Ammon's horn (tissue), 1 donor: ENCODE measurements at places on chromosomes 1 and 21.

DNA sequence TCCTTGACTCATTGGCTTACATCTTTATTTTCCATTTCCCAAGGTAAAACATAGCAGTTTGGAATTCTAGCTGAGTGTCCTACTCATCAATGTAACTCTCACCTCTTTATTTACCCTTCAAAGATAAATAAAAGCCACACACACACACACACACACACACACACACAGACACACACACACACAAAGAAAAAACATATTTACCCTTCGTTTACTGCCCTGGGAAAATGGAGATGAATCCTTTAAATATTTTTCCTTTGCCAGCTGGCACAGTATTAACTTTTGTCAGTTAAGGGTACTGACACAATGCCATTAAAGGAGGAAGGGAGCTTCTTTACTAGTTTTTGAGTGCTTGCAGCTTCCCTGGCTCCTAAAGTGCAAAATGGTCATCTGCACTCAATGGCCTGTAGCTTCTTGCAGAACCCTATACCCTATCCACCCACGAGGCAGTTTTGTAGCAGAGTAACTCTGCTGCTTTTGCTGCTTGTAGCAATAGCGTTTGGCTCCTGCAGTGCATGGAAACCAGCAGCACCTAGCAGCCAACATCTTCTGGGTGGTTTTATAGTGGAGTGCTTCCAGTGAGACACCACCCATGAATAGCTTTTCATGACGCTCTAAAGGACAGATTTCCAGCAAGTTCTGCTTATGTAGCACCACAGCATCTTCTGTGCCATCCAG, 103.7 kb downstream of the HS2ST1 start:
- DNase-seq, result peak; percentile 2

GRCh38 chr1:89998306-89998705, 3.4 kb downstream of the ZNF326 start:
- DNase-seq, result no peak

DNA sequence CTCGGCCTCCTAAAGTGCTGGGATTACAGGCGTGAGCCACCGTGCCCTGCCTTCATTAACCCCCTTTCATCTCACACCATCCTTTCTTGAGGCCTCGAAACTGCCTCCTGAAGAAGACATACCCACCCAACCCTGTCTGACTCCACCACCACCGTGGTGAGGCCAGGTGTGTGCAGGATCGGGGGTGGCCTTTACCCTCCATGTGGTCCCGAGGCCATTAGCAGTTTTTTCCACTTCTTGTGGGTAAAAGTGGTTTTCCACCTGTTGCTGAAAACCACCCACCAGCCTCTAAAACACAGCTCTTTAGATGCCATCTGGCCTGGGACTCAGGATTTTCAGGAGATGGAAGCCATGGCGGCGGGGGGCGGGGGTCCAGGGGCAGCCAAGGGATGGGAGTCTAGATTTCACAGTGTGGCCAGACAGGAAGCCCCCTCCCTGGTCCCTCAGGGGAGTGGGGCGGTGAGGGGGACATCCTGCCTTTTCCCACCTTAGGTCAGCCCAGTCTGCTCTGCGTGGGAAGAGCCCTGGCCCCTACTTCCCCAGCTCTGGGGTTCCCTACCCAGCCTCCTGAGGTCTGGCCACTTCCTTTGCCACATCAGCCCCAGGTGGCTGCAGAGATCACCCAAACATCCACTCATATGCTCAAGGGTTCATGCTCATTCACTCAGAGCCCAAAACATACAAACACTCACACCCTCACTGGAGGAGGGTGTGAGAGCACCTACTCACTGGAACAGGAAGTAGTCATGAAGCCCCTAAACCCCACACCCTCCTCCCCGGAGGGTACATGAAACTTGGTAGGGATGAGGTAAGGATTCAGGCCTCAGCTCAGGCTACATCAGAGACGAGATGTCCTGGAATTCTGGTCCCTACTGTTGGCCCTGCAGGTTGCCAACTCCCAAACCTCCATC, 2.3 kb downstream of the FGR start:
- DNase-seq, result no peak

- no peak for DNase-seq
These were observed 3.2 kb downstream of the RNF187 start for GRCh38 chr1:228490120-228491078.

DNA sequence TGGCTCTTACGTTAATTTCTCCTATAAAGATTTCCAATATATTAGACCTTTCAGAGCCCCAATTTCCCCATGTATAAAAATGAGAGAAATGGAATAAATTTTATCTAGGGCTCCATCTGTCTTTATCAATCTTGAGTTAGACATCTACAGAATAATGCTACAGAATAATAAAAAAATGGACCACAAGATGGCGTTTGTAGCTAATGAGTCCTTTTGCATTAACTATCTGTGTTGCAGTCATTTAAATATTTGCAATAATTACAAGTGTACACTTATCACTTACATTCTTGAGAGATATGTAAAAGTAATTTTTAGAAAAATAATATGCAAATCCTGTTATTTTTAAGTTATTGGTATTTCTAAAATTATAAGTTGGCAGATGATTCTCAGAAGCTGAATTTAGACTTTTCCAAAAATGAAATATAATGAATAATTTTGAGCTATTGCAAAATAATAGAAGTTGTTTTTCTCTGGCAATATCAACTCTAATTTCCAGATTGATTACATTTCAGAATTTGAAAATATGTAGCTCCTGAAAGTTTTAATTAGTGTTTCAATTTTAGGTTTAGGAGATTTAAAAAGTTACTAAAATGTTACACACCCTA, 87.7 kb downstream of the SNX7 start:
- peak; percentile 38 for DNase-seq

- DNase-seq, result no peak
These were observed 341.8 kb downstream of the RYR2 start for GRCh38 chr1:237383791-237384190.

- DNase-seq, result no peak
These were observed 13.0 kb upstream of the NEK7 start for GRCh38 chr1:198143797-198144196.

GRCh38 chr1:155967341-155968050, 10.9 kb downstream of the ARHGEF2 start:
- DNase-seq, result no peak

GRCh38 chr1:66787641-66788040, 13.4 kb downstream of the INSL5 start:
- no peak for DNase-seq

- DNase-seq, result no peak
These were observed 303.4 kb upstream of the PRMT6 start for GRCh38 chr1:106753066-106753465.

DNA sequence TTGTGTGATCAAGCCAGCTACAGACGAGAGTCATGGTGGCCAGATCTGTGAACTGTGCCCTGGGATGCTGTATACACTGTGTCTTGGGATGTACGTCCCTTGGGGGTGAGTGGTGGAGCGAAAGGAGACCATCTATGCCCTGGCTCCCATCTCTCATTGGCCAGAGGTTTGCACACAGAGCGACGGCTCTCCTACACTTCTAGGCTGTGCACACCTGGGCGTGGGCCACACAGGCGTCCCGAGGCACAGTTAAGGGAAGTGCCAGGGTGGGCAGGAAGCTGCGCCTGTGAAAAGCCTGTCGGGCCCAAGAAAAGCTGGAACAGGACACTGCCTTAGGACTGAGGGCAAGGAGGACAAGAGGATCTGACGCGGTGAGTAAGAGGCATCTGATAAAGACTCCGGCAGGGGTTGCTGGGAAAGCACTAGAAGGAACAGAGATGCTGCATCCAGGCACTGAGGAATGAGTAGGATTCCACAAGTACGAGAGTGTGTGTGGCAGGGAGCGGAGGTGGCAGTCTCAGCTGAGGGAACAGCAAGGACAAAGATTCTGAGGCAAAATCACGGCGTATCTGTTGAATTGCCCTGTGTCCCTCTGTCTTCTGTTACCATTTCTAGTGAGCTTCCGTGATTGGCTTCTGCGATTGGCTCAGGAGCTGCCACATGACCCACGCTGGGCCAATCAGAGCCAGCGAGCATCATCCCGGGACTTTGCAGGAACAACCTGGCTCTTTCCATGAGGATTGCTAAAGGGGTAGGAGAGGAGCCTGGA, 67.9 kb upstream of the ZBTB40 start:
- no peak for DNase-seq

DNA sequence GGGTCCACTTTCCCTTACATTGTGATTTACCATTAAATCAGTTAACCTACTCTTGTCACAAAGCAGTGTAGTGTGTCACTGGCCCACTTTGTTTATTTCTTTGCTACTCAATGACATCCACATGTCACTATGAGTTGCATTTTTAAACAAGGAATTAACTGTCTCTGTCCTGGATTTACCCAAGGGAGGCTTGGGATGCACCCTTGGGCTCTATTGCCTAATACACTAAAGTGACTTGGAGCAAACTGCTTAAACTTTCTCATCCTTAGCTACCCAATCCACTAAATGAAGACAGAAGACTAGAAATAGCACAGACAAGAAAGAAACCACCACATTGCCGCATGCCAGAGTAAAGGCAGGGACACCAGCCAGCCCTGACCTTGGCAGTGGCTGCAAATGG, 136.2 kb upstream of the TIAM1 start:
- DNase-seq, result no peak

- no peak for DNase-seq
These were observed 3.5 kb downstream of the DNMT3L start for GRCh38 chr21:44258056-44258725.

DNA sequence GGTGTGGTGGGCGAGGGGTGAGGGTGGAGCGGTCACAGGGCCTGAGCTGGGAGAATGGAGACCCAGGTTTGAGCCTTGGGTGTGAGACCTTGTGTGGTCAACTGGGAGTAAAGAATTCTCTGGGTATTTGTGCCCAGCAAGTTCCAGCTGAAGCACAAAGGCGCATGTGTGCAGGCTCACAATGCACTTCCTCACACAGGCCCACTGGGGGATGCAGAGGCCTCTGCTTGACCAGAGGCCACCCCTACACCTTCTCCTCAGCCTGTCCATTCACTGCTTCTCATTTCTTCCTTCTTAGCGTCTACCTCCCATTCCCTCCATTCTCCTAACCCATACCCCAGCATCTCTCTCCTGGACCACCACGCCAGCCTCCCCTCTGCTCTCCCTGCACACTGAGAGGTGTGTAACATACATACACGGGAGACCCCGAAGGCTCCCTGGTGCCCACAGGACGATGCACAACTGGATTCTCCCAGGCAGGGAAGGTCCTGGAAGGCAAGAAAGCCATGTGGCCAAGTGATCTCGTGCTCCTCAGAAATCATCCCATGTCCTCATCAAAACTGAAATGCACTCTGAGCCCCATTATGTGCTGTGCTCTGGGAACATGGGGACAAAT, 12.3 kb upstream of the TTC39A start:
- DNase-seq, result no peak

- DNase-seq, result no peak
These were observed 29.9 kb downstream of the NUAK2 start for GRCh38 chr1:205291596-205291995.

DNA sequence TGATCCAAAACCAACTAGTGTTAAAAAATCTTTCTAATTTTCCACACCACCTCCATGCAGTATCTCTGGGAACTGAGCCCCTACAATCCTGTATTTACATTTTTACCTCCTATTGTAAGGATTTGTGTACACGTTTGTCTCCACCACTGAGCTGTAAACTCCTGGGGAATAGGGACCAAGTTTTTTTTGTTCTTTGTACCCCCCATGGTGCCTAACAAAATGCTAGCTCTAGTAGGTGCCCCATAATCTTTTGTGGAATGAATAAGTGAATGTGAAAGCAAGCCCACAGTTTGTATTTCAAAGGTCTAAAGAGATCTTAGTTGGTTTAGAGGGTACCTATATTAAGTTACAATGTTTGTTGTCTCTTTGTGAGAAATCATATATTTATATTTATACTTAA, 879 bp upstream of the WLS start:
- no peak for DNase-seq

DNA sequence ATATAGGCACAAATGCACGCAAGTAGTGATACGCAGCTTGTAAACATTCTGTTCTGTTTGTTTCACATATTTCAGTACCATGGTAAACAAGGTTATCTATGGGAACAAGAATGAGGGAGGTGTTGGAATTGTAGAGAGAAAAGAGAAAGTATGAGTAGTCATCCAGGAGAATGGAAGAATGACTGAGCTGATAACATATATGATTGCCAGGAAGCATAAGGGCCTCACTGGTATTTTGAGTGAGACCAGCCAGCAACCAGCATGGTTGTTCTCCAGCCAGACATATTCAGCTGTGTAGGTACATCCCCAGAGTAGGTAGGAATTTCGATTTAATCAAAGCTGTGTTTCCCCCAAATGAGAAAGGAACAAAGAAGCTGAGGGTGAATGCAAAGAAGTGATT, 58.9 kb upstream of the ARTN start:
- no peak for DNase-seq

DNA sequence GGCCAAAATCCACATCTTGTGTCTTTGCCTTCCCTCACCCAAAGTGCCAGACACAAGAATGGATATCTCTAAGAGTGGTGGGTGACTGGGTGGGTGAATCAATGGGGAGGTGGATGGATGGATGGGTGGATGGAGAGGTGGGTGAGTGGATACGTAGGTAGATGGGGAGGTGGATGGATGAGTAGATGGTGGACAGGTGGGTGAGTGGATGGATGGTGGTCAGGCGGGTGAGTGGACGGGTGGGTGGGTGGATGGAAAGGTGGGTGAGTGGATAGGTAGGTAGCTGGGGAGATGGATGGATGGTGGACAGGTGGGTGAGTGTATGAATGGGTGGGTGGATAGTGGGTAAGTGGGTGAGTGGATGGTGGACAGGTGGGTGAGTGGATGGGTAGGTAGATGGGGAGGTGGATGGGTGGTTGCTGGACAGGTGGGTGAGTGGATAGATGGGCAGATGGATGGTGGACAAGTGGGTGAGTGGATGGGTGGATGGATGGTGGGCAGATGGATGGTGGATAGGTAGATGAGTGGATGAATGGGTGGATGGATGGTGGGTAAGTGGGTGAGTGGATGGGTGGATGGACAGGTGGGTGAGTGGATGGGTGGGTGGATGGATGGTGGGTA, 34.2 kb downstream of the SLC19A1 start:
- no peak for DNase-seq

DNA sequence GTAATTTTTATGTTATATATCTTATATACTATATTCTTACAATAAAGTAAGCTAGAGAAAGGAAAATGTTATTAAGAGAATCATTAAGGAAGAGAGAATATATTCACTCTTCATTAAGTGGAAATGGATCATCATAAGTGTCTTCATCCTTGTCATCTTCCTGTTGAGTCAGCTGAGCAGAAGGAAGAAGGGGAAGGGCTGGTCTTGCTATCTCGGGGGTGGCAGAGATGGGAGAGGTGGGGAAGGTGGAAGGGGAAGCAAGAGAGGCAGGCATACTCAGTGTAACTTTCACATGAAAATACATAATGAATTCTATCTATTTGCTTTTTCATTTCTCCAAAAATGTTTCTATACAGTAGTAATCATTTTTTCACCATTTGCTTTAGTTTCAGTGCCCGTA, 5.1 kb downstream of the DNASE2B start:
- DNase-seq, result no peak

GRCh38 chr1:13793088-13793730, 93.2 kb downstream of the PRDM2 start:
- DNase-seq, result no peak
